ENCODE measurements at places on chromosomes 6 and 20.

DNA sequence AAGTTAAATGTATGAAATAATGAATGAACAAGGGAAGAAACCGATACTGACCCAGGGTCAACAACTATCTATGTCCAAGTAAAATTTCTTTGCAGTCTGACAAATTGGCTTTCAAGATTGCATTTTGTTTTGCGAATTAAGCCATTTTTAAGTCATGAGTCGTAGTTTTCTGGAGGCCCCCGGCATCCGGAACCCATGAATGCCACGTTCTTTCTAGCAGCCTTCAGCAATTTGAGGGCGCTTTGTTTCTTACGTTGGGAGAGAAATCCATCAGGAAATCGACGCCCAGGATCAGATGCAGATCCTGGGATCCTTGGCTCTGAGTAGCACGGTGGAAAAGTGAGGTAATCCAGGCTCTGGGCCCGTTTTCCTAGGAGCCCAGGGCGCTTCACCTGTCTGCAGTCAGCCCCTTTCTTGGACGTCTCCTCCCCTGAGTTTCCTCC, 309 bp upstream of the ABRACL start:
- no peak for DNase-seq

DNA sequence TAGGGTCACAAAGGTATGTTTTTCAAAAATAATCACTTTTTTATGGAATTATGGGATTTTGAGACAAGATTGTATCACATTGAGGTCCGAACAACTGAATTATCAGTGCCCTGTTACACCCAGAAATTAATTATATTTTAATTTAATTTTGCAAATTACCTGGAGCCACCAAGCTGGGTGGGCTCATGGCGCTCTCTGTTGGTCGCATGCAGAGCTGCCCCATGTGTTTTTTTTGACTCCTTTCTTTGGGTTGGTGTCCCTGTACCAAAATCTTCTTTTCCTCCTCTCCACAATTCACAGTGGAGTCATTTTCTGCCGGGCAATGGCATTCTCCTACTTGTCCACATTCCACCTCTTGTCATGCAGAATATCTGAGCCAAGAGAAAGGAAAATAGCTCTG, 38.9 kb upstream of the FRMD1 start:
- no peak for DNase-seq

GRCh38 chr20:15267935-15268334, 930.5 kb upstream of the FLRT3 start:
- DNase-seq = no peak

DNA sequence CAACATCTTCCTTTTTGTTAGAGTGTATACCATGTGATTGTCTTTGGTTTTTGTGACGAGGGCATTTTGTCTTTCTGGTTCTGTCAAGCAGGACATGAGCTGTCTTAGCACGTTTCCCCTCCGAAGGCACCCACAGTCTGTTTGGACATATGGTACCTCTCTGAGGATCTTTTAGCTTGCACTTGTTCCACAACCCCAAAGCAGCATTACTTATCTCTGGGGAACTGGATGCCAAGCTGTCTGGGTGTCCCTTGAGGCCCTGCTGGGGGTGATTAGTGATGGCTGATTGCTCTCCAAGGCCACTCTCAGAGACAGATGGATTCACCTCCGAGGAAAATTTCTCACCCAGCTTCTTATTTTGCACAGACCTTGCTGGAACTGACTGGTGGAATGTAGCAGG, 445.0 kb upstream of the CHD6 start:
- no peak for DNase-seq
